ENCODE measurements at places on chromosomes 7 and 10.

- DNase-seq: no peak
Observed at GRCh38 chr10:33638374-33638773, 303.9 kb upstream of the NRP1 start.

DNA sequence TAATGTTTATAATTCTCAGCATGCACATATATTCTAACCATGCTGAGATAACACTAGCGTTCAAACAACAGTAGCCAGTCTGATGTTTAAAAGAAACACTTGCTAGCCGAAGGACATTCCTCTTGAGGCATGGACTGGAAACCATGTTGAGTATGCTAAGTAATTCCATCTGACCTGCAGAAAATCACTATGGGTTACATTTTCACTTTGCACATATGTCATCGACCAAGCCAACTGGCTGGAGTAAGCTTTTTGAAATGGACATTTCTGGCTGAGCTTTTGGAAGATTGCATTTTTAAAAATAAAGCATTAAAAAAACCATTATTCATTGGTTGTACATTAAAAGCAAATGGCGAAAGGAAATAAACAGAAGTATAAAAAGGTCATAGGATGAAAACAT lies 88.2 kb downstream of the BBS9 start:
- DNase-seq: no peak

DNA sequence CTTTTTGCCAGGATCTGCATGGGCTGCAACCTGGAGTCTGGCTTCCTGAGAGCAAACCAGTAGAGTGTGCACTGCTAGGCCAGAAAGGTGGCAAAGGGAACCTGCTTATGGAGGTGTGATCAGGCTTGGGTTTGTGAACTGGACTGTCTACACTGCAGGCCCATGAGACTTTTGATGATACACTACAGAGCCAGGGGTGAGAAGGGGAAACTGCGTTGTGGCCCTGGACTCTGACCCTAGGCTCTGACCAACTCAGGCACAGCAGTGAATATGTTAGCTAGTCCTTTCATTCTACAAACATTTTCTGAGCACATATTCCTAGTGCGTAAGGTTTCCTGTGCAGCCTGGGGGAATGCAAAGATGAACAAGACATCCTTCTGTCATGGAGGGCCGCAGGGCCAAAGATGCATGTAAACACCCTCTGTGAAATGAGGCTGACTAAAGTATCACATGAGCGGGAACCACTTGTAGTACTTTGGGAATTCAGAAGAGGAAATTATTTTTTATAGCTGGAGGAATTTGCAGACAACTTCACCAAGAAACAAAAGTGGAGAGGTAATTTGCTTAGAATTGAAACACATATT lies 63.8 kb upstream of the HPS1 start:
- DNase-seq: no peak

DNA sequence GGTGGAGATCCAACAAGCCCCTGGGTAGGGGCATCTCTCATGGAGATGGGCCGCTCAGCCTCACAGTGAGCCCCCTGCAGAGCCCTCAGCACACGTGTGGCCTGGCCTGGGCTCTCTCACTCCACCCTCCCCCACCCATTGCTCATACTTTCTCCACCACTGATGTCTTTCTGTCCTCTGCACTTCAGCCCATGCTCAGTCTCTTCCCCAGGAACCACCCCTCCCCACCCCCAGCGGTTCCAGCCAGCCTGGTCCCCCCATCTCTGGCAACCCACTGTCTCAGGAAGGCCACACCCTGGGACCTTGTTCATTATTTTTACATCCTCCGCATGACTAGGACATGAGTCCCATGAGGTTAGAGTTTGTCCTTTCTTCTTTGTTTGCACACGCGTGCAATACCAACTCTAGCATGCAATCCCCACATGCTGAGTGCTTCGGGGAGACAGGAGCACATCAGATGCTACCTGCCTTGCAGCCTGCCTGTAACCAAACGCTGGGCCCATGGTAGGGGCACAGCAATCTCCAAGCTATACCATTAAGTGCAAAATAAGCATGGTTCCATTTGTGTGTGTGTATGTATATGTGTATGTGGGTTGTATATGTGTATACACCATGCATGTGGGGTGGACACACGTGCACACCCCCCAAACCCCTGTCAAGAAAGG lies 408.4 kb upstream of the FOXK1 start:
- no peak for DNase-seq

DNA sequence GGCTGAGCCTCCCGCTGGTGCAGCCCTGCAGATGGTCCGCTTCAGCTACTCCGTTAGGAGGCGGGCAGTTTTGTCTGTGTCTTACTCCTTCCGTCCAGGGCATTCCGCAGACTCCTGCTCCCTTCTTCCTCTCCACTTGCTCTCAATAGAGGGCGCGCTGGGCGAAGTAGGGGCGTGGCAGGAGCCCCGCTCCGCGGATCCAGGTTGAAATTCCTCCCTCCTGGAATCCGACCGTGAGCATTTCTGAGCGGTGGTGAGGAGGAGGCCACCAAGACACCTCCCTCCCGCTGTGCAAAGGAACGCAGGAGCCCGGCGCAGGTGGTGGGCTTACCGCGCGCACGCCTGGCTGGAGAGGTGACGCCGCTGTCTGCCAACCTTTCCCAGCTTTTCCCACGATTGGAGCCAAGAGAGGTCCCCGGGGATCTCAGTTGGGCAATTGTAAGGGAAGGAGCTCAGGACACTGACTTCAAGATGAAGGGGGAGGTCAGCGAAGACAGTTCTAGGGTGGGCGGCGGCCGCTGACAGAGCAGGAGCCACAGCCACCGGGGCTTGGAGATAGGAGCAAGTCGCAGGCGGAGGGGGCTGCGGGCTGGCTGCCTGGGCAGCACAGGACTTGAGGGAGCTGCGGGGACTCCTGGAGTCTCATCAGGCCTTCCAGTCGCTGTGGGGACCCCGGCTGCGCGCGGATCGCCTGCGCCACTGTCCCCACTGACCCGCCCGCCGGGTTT lies 1011.3 kb downstream of the XPNPEP1 start:
- DNase-seq: peak; percentile 82

DNA sequence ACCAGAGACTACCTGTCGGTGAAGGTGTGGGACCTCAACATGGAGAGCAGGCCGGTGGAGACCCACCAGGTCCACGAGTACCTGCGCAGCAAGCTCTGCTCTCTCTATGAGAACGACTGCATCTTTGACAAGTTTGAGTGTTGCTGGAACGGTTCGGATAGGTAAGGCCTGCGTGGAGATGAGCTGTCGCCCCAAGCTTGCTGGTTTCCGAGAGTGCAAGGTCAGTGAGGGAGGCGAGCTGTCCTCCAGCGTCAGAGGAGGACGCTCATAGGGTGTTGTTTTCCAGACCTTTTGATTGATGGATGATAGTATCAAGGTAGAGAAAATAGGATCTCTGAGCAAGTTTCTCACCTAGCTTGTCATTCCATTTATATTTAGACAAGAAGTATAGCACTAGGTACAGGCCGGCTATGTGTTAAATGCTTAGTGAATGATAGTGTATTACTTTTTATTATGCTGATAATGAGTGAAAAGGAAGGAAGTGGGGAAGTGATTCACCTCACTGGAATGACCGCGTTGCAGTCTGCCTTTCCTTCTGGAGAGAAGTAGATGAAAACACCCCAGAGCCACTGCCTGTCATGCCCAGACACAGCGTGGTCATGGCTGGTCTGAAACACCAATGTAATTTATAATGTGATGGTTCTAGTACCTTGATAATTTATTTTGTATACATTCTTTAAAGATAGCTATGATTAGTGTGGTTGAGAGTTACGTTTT lies 33.9 kb downstream of the BNIP3 start:
- no peak for DNase-seq

- no peak for DNase-seq
Observed at GRCh38 chr7:143458263-143458662, 15.0 kb downstream of the TAS2R60 start.

- DNase-seq: no peak
Observed at GRCh38 chr7:96017877-96018276, 245.5 kb downstream of the DYNC1I1 start.

DNA sequence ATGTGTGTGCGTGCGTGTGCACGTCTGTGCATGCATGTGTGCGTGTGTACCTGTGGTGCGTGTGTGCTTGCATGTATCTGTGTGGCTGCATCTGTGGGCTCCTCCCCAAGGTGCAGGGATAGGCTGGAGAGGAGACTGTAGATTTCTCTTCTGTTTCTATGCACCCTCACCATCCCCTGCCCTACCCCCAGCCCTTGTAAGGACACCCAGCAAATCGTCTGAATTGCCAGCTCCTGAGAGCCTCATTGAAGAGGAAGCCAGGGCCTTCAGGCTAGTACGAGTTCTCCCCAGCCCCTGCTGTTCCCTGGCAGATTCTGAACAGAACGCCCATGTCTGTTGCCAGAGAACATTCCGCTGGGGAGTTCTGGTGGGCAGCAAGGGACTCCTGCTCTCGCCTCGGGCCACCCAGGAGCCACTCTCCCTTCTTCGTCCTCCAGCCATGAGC lies 17.0 kb upstream of the TRIM8 start:
- DNase-seq: no peak

DNA sequence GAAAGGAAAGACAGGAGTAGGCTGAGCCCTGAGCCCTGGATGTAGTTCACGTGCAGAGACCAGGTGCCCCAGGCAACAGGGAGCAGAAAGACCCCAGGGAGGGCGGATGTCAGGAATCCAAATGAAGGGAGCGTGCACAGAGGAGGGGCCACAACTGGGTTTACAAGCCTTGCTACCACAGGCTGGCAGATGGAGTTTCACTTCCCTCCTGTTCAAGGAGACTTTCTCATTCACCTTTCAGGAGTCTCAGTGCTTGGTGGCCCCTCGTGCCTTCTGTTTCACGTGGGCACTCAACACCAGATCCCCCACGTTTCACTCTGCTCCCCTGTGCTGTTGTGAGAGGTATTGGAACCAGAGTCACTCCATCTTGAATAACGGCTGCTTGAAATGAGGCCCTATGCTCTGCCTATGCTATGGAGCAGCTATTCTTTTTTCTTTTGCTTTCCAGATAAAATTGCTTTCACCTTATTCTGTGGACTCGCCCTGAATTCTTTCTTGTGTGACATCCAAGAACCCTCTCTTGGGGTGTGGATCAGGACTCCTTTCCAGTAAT lies 601.4 kb upstream of the IGFBP3 start:
- DNase-seq: no peak

- DNase-seq: no peak
Observed at GRCh38 chr10:78283069-78283682, 249.5 kb downstream of the RPS24 start.

- DNase-seq: no peak
Observed at GRCh38 chr7:53656881-53657280, 621.4 kb downstream of the POM121L12 start.

GRCh38 chr10:46019569-46020343 lies 10.7 kb downstream of the NCOA4 start:
- no peak for DNase-seq

- DNase-seq: no peak
Observed at GRCh38 chr7:47648275-47648925, 66.5 kb upstream of the TNS3 start.

GRCh38 chr7:89232-90019 lies 102.9 kb upstream of the FAM20C start:
- DNase-seq: no peak

- no peak for DNase-seq
Observed at GRCh38 chr7:132956556-132956955, 125.3 kb downstream of the CHCHD3 start.

GRCh38 chr7:94348142-94348541 lies 46.6 kb upstream of the COL1A2 start:
- no peak for DNase-seq

GRCh38 chr10:30187010-30187409 lies 127.6 kb upstream of the JCAD start:
- DNase-seq: no peak

DNA sequence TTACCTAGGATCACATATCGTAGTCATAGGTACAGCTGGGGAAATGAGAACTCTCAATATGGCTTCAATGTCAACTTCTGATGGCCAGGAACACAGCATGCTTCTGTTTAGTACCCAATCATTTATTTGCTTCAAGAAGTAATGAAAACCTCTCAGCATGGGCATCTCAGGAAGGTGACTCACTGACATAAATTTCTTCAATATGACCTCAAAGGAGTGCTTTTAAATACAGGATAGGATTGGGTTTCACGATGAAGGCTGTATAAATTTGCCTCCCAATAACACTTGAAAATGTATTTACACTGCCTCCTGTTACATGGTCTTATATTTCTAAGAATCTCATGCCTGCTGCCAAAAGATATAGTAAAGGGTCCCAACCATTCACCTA lies 15.1 kb downstream of the ITGA8 start:
- no peak for DNase-seq

- DNase-seq: peak; percentile 86
Observed at GRCh38 chr7:20330239-20330927, at the start of gene ITGB8. Gene ITGB8 (plus strand): TSS chr7:20330900. CDS start chr7:20331807, 907 bp downstream.

All from mesothelial cell of epicardium (in vitro differentiated cells).